Fibroblast of skin of abdomen (primary cell): ENCODE measurements at places on chromosomes 2 and 18.
A peak's percentile ranks its signal among the peaks of the same experiment; 100 is the strongest.

- DNase-seq: peak; percentile 45
Observed at GRCh38 chr2:228657807-228658402, 476.4 kb upstream of the SPHKAP start.

GRCh38 chr2:226711606-226712296 is 87.9 kb downstream of the IRS1 start:
- no peak for DNase-seq

DNA sequence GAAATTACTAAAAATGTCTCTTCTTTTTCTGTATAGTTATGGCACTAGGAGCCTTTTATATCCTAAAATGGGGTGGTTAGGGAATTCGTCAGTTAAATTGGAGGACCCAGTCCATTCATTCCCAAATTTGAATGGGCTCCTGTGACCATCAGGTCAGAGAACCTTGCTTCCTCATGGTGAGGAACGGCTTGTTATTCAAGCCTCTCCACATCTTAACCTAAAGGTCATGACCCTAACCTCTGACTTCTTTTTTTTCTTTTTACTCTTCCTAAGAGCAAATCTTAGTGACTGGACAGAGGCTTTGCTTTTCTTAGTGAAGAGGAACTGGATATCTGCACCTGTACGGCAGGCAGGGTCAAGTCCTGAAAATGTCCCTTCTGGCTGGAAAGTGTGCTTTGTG is 53.1 kb downstream of the GREB1L start:
- DNase-seq: no peak

DNA sequence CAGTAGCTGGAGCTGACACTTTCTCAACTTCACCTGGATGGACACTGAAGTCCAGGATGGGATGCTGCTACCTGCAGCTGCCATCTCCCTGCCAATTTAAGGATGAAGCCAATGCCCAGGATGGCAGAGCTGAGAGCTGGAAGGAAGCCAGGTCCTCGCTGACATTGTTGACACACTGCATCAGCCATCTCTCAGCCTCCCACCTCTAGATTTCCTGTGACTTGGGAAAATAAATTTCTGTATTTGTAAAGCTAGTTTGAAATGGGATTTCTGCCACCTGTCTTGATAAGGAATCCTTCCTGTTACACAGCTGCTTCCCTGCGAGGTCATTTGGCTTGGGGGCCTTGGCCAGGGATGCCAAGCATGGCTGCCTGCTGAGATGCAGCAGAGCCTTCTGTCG is 43.5 kb downstream of the KCTD1 start:
- DNase-seq: no peak
